ENCODE measurements at places on chromosomes 16 and 17.

- no peak for DNase-seq
Measured at GRCh38 chr16:78170494-78170933, 71.1 kb downstream of the WWOX start.

- DNase-seq: no peak
Measured at GRCh38 chr16:81574168-81574567, 129.6 kb downstream of the CMIP start.

- DNase-seq: peak; percentile 71
Measured at GRCh38 chr17:8910969-8911604, 43.6 kb upstream of the PIK3R6 start.

- DNase-seq: peak; percentile 95
Measured at GRCh38 chr16:15857724-15858560, 1.1 kb upstream of the MYH11 start.

- DNase-seq: no peak
Measured at GRCh38 chr17:57259306-57259705, 3.0 kb downstream of the MSI2 start.

- no peak for DNase-seq
Measured at GRCh38 chr16:10090816-10091215, 91.4 kb downstream of the GRIN2A start.

DNA sequence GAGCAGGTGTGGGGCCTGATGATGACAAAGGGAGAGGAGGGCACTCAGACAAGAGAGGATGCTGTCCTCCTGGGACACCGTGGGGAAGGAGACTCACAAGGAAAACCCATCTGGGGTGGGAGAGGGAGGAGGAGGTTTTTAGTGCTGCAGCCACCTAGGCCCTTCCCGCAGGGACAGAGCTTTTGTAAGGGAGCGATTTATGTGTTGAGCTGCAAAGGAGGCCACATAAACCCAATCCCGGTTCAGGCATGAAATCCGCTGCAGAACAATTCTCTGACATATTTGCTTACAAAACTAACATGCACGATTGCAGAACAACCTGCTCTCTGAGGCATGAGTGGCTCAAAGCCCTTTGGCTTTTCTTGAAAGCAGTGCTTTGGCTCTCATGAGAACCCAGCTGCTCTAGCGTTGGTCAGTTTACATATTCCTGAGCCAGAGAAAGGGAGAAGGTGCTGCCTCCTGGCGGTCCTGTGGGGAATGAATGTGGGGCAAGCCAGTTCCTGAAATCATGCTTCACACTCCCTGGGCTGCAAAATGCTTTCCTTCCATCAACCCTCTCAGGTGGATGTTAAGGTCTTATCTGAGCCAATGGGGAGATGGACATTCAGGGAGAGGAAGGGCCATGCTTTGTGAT, 122.4 kb upstream of the NLRP1 start:
- peak; percentile 90 for DNase-seq

GRCh38 chr17:35715416-35715815, 16.0 kb upstream of the RASL10B start:
- no peak for DNase-seq

- no peak for DNase-seq
Measured at GRCh38 chr17:5531085-5531418, 44.7 kb downstream of the MIS12 start.

DNA sequence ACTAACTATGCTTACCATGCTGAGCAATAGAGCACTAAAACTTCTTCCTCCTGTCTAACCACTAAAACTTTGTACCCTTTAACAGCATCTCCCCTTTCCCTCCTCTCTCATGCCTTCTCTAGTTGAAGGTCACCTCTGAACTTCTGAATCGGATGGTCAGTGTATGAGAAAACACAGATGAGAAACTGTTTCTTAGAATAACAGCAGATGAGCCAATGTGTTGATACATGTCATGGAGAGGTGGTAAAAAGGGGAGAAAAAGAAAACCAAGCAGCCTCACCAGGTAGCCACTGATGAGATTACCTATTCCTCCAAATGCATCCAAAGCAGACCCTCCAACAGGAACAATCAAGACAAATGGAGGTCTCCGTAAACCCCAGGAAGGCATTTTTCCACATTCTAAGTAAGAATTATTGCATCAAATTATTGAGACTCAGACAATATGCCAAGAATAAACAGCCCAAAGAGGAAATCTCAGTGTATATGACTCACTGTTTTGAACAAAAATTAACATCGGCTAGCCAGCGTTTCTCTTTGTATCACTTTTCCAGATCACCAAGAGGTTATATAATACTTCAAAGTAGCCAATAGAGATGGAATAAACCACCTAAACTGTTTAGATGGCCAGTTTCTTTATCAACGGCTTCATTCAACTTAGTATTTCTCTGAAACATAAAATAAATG, 793.3 kb upstream of the SOX9 start:
- peak; percentile 78 for DNase-seq

DNA sequence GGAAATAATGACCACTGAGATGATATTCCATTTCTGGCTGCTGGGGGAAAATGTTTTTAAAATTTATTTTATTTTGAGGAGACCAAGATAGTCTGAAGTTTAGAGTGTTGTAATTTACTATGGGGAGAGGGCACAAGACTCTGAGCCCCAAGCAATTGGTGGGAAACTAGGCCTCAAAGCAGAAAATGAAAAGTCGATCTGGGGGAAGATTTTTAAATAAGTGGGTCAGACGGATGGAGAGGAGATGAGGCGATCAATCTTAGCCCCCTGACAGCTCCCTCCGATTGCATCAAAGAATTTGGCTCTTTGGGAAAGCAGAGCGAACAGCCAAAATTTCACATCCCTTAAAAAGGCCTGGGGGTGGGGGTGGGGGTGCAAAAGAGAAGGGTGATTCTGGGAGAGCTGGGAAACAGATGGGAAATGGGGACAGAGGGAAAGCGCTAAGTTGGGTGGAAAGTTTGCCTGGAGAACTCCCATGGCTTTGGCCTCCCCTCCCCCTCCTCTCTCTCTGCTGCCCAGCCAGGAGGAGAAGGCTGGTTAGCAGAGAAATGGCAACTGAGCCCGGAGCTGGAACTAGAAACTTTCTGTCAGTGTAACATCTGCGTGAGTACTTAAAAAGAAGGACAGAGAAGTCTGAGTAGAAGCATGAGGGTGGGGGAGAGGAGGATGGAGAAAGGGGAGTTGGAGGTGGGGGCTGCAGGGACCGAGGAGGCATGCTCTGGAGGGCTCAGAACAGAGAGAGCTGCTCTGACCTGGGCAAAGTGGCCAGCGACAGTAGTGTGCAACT, 1.4 kb upstream of the HOXB2 start:
- no peak for DNase-seq

GRCh38 chr17:72761431-72761830, 331.1 kb downstream of the SLC39A11 start:
- DNase-seq: no peak

- peak; percentile 8 for DNase-seq
Measured at GRCh38 chr16:29030086-29030840, 45.4 kb downstream of the LAT start.

GRCh38 chr17:64614266-64615027, 47.7 kb downstream of the SMURF2 start:
- DNase-seq: no peak

DNA sequence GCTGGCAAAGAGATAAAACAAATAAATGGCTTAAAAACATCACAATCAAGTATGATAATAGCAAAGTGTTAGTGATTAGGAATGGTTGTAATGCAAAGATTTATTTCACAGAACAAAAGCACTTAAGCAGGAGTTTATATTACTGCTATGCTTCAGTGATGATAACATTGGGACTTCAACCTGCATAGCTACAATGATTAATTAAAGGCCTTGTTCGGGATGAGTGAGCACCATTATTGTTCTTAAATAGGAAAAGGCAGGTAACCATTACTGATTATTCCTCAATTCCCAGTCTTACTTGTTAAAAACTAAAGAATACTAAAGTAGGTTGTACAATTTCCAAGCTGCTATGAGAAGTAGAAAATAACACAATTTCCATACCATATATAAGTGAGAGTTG, 1247.5 kb upstream of the CDH8 start:
- no peak for DNase-seq

DNA sequence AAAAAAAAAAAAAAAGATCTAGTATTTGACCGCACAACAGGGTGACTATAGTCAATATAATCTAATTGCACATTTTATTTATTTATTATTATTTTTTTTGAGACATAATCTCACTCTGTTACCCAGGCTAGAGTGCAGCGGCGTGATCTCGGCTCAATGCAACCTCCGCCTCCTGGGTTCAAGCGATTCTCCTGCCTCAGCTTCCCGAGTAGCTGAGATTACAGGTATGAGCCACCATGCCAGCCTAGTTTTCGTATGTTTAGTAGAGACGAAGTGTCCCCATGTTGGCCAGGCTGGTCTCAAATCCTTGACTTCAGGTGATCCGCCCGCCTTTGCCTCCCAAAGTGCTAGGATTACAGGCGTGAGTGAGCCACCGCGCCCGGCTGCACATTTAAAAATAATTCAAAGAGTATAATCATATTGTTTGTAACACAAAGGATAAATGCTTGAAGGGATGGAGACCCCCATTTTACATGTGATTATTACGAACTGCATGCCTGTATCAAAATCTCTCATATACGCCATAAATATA, 794 bp downstream of the ANKS3 start:
- DNase-seq: no peak

GRCh38 chr16:23048164-23048563, 101.1 kb downstream of the USP31 start:
- DNase-seq: no peak

DNA sequence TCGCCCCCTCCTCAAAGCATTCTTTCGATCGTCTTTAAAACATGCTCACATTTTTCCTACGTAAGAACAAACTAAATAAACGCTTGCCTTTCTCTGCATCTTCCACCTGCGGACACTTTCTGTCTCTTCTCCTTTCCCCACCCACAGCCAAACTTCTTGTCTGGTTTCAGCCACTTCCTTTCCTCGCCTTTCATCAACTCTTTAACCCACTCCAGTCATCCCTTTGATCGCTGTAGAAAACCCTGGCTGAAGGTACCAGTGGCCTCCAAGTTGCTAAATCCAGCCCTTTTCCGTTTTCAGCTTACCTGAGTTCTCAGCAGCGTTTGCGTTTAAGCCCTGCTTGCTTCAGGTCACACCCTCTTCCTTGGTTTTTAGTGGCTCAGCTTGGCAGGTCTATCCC, 483 bp downstream of the RPA1 start:
- DNase-seq: peak; percentile 78

DNA sequence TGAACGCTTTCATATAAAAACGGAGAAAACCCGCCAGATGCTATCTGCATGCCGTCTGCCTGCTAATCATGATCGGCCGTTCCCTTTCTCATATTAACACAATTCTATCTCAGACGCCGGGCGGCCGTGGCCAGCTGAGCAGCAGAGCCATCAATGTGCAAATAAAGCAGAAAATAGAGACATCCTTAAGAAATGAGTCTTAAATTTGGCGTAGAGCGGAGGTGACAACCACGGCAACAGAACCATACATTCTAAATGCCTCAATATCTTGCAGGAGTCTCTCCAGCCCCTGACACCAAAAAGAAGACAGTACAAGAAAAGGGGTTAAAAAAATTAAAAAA, 2.7 kb upstream of the IRX5 start:
- DNase-seq: peak; percentile 72

DNA sequence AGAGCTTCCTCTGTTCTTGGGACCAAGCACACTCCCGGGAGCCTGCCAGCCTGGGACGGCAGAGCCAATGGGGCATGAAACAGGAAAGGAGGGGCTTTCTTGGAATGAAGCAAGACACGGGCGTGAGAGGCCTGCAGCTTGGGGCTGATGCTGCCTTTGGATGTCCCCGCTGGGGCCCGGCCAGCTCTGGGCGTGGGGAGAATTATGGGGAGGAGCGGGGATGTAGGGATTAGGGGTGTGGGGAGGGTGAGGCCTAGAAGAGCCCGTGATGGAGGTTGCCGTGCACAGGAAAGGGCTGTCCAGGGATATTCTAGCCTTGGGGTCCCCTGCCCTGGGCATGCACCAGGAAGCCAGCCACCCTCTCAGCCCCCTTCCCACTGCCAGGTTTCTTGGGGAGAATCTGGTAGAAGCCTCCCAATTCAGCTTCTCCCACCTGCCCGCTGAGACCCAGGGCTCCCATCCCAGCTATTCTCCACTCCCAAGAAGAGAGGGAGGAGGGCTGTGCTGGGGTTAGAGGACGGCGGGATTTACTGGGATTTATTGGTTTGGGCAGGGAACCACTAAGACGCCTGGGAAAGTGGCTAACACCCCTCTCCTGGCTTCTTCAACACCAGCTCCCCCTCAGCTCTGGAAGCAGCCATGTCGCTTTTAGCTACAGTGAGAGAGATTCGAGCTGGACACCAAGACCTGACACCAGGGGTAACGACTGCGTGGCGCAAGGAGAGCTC, 20.0 kb upstream of the NXPH3 start:
- DNase-seq: no peak

DNA sequence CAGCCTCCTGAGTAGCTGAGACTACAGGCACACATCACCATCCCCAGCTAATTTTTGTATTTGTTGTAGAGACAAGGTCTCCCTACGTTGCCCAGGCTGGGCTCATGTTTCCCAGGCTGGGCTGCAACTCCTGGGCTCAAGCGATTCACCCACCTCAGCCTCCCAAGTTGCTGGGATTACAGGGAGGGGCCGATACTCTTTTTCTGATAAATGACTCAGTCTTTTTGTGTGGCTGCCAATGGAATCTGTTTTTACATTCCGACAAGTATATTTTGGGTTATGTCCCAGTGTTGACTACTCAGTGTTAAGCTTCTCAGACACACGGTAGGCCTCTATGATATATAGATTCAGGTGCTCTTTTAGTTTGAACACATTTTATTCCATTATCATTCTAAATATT, 58.1 kb downstream of the SLFN11 start:
- peak; percentile 34 for DNase-seq
